ENCODE measurements at places on chromosomes 5 and 9.

GRCh38 chr5:72337159-72337558, 17.0 kb downstream of the PTCD2 start:
- no peak for DNase-seq

- DNase-seq = no peak
Measured at GRCh38 chr5:38467353-38468040, 88.9 kb downstream of the LIFR start.

GRCh38 chr5:33367416-33367815, 73.3 kb upstream of the TARS1 start:
- DNase-seq = no peak

- DNase-seq = no peak
Measured at GRCh38 chr5:116404016-116404415, 170.6 kb downstream of the SEMA6A start.

DNA sequence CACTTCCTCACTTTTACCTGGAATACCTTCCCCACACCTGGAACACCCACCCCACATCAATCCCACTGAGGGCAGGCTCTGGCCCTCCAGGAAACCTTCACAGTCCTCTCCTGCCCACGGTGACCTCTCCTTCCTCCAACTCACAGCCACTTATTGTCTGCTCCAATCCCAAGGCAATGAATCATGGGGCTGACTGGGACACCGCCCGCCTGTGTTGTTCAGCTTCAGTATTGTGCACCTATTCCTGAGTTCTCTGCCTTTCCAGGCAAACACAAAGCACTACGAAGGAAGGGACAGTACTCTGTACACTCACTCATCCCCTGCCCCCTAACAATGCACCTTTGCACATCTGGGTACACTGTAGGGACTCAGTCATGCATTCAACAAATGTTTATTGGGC, 7.3 kb downstream of the PCDH1 start:
- DNase-seq = no peak

GRCh38 chr5:174380311-174380710, 334.8 kb downstream of the NSG2 start:
- no peak for DNase-seq

DNA sequence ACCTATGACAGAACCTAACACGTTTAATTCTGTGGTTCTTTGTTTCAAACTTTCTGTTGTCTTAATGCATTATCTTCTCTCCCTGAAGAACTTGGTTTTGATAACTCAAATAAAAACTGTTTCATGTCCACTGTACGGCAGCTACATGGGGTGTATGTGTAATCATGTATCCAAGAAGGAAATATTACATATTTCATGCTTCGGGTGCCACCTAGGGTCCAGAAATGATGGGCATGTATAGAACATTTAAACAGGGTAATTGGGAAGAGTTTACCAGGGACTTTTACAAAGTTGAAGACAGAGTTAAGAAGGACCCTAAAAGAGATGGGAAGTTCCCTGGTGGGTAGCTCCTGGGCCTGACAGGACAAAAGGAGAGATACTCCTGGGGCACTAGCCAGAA, 291.3 kb downstream of the FBXL7 start:
- DNase-seq = no peak

DNA sequence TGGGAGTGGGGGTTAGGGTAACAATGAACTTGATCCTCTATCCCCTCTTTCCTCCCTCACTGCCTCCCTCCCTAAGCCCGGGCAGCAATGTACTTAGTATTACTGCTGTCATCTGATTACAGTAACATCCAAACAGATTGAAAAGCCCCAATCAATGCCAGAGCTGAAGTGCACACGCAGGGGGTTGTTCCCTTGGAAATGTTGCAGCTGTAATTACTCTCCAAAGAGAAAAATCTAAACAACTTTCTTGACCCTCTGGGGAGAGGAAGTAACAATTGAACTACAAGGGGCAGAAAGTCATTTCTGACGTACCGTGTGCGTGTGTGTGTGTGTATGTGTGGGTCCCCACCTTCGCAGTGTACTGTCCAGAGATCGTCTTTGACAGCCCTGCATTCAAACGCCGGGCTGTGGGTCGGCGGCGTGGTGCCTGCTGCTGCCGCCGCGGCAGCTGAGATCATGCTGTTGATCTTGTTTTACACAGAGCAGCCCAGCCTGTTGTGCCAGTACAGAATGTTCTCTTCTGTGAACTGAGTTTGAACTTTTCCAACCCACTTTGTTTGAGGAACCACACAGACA, 66.0 kb upstream of the KLF9 start:
- no peak for DNase-seq

GRCh38 chr9:6864102-6864501, 106.3 kb downstream of the KDM4C start:
- DNase-seq = no peak

DNA sequence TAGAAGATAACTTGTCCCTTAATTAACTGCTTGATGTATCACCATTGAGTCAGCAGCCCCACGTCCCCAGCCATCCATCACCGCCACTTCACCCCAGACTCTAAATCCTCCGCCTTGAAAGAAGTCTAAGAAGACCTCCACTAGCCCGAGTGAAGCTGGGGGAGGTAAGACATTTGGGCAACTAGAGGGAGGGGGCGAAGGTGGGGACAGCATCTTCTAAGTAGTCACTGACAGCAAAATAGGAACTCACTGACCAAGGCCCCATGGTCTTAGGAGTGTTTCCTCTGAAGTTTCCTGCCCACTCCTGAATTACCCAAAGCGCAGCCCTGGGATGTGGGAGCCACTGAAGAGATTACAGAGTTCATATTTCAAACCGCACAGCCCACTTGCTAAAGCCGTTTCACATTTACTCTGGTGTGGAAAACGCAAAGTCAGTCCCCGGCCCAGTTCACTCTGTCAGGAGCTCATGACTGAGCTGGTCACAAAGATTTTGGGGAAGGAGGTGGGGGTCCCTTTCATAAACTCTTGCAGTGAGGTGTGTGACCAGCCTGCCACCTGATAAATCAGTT, 107.4 kb downstream of the LHFPL2 start:
- DNase-seq = no peak

- DNase-seq = peak; percentile 61
Measured at GRCh38 chr5:100841358-100842076, 61.6 kb downstream of the ST8SIA4 start.

- DNase-seq = peak; percentile 29
Measured at GRCh38 chr9:136947955-136948510, 3.0 kb downstream of the C8G start.

DNA sequence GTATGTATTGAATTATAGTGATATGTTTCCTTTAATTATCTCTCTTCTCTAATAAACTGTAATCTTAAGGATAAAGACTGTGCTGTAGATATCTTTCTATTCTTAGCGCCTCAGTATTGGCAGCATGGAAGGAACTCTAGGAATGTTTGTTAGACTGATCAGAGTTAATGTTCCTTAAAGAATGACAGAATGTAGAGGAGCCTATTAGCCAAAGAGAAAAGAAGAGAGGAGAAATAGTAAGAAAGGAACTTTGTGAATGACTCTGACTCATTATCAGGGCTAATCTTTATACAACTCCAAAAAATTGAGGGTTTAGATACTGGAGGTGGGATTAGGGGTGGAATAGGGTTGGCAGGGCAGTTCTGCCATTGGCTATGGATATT, 59.0 kb upstream of the NUDT12 start:
- DNase-seq = no peak

DNA sequence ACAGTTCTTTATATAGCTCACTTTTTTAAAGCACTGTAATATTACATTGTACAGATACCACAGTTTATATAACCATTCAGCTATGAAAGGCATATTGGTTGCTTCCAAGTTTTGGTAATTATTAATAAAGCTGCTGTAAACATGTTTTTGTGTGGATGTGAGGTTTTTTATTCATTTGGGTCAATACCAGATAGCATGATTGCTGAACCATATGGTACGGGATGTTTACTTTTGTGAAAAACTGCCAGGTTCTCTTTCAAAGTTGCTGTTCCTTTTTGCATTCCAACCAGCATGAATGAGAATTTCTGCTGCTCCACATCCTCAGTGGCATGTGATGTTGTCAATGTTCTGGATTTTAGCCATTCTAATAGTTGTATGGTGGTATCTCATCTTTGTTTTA, 439.6 kb upstream of the NMUR2 start:
- DNase-seq = no peak
